HFF-Myc (cell line): ENCODE measurements at places on chromosomes 6 and 20.
A peak's percentile ranks its signal among the peaks of the same experiment; 100 is the strongest.

- no peak for DNase-seq
Observed at GRCh38 chr6:75579951-75580350, 21.7 kb upstream of the SENP6 start.

DNA sequence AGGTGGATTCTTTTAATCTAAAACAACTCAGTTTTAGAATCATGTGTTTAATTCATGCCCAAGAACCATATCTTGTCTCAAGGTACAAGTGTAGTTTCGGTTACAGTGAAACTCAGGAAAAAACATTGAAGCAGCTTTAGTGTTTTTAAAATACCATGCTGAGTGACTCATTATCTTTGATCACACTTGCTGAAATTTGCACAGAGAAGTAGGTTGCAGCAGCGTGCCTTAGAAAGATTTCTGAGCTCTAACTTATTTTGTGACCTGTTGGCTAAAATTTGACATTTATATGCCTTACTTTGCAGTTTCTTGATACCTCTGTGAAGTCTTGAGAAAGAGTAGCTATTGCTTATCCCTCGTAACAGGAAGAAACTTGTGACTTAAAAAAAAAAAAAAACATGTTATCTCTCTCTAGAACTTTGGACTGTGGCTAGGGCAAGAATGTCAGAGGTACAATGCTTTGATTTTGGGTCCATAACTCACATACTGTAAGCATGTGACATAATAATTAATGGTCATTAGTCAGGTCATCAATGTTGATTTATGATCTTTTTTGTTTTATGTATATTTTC lies 34.5 kb upstream of the FUCA2 start:
- DNase-seq = no peak

- no peak for DNase-seq
Observed at GRCh38 chr20:37075932-37076685, 19.7 kb downstream of the RBL1 start.

DNA sequence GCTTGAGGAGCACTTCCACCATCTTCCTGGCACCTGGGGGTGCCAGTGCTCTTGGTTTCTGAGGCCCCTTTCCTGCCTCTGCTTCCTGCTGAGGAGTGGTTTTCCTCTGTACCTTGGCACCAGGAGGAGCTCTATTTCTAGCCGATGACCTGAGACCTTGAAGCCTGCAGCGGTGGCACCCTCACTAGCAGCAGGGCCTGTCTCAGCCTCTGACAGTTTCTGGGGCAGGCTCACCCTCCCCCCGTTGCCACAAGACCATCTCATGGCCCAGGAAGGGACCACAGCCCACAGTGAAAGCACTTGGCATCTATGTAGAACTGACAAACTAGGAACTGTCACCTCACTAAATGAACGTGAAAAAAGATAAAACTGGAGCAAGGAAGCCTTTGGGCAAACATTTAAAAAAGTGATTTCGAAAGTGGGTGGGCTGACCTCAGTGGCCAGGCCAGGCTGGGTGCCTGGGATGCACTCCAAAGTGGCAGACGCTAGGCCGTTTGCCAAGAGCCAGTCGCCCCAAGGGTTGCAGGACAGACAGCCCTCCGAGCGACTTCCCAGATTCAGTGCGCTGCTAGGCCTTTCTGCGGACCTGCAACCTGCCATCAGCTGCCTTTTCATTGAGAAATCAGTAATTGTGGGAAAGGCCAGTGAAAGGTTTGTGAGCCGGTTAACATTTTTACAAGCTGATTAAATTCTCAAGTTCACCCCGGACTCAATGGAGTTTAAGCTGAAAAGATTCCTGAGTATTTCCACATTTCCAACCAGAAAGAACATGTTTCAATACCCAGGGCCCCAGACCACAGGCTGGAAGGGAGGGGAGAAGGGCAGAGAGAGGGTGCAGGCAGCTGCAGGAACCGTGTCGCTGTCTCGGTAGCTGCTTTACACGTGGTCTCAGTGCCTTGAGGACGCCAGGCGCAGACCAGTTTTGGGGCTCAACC lies 303.7 kb downstream of the ESR1 start:
- DNase-seq = no peak

- peak; percentile 9 for DNase-seq
Observed at GRCh38 chr6:8539453-8539852, 104.1 kb upstream of the SLC35B3 start.

DNA sequence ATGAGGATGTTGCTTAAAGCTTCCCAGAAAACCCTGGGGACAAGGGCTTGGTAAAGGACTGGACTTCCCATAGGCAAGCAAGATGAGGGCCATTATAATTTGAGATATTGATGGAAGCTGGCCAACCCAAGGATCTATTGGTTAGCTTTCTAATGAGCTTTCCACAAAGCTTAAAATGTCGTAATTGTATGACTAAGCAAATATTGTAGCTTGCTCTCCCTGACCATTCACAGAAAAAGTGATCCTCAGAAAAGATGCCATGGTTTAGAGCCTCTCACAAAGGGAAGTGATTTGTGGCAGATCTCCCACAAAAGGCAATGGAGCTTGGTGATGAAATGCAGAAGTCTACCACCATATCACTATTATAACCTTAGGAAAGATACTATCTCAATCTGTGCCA lies 13.6 kb downstream of the IL17F start:
- no peak for DNase-seq

- DNase-seq = peak; percentile 3
Observed at GRCh38 chr20:61297986-61298385, 45.9 kb downstream of the CDH4 start.

GRCh38 chr6:122621638-122622037 lies 11.4 kb downstream of the PKIB start:
- DNase-seq = no peak

- no peak for DNase-seq
Observed at GRCh38 chr6:71229477-71229876, 59.1 kb upstream of the OGFRL1 start.

DNA sequence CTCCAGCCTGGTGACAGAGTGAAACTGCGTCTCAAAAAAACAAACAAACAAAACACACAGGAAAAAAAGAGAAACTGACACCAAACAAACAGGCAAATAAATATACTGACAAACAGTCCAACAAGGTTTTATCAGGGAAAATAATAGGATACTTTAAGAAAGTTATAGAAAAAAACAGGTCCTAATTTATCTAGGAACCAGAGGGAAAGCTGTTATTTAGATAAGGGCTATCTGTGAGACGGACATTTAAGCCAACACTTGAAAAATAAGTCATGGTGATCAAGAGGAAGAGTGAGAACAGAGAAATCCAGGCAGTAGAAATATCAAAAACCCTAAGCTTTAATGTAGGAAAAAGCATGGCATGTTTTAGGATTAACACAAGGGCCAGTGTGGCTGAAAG lies 68.9 kb downstream of the FAM217A start:
- no peak for DNase-seq

- DNase-seq = no peak
Observed at GRCh38 chr6:25327432-25327831, 48.3 kb downstream of the CARMIL1 start.

DNA sequence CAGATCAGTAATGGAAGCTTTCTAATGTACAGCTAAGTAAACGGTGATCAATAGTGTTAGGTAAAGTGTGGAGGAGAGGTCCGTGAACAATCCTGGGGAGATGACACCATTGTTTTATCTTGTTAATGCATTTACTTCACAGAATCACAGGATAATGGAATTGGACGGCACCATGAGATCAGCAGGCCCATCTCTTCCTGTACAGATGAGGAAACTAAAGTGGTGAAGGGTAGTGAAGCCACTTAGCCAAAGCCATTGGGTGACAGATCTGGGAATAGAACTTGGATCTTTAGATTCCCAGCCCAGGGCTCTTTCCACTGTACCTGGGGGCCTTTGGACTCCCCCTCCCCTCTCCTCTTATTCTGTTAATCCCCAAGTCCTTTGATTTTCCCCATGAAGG lies 26.2 kb upstream of the IER3 start:
- no peak for DNase-seq

DNA sequence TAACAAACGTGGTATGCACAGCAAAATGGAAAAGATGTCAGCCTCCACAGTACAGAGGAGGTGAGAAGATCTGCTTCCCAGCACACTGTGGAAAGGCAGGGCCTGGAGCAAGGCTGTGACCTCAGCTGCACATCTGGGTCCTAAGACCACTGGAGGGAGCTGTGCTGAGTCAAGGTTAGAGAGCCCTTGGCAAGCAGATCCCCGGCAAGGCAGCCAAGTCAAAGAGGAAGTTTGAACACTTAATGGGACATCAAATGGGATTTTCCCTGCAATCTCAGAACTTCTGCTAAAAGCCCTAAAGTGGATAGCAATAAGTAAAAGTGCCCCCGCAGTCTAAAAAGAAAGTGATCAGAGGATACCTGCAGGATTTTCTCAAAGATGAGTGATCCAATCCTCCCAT lies 39.5 kb downstream of the UNC5CL start:
- DNase-seq = peak; percentile 30

DNA sequence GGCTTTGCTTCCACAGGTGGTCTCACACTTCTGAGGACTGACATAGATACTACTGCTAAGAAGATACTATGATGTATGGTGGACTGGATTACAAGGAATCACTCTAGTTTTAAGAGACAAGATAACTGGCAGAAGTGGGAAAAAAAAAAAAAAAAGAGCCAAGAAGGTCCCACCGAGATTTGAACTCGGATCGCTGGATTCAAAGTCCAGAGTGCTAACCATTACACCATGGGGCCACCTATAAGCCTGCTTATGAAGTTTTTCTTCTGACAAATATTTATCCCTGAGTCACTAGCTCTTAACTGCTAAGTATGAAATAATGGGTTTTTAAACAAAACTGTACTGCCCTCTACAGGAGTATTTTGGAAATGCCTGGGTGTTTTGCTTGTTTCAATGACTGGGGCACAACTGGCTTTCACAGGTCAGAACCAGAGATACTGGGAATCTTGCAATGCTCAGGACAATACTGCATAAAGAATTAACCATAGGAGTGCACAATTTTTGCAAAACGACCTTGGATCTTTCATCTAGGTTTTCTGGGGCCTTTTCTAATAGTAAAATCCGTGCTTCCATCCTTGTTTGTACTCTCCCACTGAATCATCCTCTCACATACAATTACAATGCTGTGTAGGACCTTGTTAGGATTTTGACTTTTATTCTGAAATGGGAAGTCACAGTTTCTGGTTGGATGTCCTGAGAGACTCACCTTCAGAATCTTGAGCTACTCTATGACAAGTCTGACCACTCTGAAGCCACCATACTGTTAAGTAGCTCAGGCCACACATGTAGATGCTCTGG lies 116.3 kb downstream of the OR2B2 start:
- DNase-seq = peak; percentile 97

DNA sequence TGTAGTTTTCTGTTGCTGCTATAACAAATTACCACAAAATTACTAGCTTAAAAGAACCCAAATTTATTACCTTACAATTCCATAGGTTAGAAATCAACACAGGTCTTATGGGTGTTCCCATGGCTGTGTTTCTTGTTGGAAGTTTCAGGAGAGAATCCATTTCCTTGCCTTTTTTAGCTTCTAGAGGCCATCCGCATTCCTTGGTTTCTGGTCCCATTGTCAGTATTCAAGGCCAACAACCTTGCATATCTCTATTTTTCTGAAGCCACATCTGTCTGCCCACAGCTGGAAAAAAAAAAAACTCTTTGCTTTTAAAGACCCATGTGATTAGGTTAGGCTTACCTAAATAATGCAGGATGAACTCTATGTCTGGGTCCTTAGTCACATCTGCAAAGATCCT lies 129.7 kb upstream of the SAMD5 start:
- no peak for DNase-seq

GRCh38 chr20:57440678-57441509 lies 49.7 kb downstream of the RBM38 start:
- no peak for DNase-seq

DNA sequence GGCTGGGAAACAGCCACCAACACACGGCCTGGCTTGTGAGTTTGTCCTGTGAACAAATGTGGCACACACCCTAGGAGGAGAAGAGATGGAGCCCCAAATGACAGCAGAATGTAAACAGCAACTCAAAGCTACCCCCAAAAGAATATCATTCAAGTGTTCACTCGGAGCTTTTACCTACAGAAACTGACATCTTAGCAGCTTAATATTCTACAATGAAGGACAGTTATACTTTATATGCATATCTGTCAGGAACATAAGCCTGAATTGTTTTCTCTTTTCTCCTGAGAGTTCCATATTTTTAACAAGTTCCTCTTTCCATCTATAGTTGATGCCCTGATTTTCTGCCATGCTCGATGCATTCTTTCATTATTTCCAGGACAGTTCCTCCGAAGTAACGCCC lies 566.0 kb upstream of the MAP3K7 start:
- no peak for DNase-seq

DNA sequence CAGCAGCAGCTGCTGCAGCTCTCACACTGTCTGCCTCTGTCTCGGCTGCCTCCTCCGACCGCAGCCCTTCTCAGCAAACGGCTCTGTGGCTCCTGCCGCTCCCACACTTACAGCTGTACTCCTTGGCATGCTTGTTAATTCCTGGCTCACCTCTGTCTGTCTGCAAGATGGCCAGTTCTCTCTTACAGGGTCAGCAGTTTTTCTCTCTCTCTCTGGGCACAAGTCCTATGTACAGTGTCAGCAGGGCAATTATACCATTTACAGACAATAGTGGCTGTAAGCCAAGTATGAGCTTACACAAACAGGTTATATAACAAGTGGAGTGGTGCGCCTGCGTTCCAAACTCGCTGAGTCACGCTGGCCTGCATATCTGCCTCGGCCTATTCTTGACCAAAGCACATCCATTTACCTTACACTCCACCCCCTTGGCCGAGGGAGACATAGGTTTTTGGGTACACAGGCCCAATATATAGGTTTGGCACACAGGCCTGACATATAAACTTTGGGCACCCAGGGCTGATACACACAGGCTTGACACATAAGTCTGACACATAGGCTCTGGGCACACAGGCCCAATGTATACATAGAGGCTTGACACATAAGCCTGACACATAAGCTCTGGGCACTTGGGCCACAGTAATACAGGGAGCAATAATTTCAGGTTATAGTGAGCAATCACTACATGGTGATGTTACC lies 4.4 kb downstream of the ZKSCAN3 start:
- no peak for DNase-seq

DNA sequence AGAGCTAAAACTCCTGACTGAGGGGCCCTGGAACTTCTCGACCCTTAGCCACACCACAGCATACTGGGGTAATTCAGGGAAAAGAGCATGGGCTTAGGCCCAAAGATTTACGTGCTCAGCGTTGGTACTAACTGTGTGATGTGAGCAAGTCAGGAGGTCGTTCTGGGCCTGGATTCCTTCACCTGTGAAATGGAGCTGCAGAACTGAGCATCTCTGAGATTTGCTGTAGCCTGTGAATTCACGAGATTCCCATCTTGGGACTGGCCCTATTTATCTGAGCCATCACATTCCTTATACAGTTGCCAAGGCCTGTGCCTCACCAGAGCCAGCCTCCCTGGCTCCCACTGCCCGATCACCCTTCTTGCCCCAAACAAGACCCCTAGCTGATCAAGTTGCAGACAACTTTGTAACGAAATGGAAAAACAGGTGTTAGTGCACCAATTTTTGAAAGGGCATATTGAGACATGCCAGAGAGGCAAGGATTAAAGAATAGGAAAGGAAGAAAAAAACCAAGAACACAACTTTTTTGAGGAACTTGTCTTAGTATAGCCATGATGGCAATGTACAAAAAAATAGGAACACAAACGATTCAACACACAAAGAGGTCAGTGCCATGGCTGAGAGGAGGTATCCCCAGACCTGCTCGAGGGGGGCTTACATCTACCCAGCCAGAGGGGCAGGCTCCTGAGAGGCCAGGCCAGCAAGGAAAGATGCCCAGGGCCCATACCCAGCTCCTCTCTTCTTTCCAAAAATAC lies 323.0 kb upstream of the JARID2 start:
- DNase-seq = no peak
